ENCODE measurements at places on chromosomes 6 and 20.
A peak's percentile ranks its signal among the peaks of the same experiment; 100 is the strongest.

DNA sequence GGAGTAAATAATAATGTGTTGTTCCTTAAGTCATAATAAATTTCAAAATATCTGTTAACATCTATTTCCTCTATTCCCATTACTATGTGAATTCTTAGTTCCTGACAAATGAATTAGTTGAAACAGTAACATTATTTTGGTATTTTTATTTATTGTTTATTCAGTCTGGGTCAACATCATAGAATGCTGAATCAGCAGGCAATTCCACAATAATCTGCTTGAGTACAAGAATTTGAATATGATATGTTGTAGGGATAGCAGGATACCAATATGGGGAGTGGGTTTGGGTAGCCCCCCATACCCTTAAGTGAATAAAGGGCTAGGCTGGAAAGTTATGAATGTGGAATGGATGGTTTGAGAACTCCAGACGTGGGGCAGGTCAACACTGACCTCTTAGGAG, 373.2 kb upstream of the CHD6 start:
- DNase-seq = no peak

- no peak for DNase-seq
These were observed 47.2 kb downstream of the RRBP1 start for GRCh38 chr20:17634661-17635331.

DNA sequence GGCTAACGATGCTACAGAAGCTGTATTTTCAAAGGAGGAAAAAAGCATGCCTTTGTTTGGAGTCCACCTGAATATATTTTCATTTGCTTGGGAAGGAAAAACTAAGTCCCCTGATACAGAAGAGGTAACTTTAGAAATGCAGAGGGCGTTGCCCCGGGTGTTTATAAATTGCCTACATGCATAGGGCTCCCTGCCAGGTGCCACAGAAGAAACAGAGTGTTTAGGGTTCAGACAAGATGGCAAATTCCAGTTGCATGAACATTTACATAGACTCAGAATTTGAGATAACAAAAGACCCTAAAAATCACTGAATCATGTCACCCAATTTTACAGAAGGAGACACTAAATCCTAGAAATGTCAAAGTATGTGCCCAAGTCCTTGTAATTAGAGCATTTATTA, 19.9 kb downstream of the RIN2 start:
- no peak for DNase-seq

DNA sequence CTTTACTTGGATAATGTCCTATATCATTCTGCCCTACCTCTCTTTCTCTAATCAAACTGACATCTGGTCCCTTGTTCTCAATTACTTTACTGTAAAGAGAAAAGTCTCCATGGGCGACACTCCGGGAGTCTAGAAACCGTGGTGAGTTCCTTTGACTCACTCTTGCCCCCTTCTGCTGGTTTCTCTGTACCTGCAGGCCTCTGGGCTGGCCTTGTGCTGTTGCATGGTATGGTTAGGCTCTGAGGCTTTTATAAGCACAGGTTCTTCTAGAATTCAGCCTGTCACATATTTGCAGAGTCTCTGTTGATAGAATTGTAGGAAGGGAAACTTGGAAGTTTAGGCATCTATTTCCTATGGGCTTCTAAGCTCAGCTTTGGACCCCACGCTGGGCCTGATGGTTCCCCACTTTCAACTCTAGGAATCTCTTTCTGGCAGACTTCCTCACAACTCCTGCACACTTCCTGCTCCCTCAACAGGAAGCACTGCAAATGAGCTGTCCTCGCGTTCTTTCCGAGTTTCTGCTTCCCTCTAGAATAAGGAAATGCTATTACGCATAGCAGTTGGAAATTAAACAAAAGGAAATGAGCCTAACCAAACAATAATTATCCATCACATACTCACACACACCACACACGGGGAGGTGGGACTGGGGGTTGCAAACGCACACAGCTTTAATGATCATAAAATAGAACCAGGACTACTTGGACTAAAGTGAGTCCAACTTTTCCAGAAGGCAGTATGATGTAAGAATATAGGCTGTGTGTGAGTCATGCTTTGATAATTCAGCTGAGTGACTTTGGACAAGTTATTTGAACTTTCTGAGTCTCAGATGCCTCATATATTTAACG, 683.3 kb downstream of the QKI start:
- peak; percentile 73 for DNase-seq

DNA sequence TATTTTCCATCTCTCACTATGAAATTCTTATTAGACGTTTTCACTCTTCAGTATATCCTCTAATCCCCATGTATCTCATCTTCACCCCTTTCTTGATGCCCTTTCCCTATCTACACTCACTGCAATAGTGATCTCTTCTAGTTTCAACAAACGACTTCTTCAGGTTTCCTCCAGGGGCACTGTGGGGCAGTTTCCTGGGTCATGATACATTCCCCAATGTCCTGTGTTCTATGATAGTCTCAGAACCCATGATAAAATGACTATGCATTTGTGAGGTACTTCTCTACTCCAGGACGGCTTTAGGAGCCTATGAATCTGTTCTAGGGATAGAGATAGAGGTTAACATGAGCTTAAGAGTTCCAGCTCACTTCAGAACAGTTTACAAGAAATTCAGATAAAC, 183.3 kb downstream of the FOXC1 start:
- peak; percentile 35 for DNase-seq

DNA sequence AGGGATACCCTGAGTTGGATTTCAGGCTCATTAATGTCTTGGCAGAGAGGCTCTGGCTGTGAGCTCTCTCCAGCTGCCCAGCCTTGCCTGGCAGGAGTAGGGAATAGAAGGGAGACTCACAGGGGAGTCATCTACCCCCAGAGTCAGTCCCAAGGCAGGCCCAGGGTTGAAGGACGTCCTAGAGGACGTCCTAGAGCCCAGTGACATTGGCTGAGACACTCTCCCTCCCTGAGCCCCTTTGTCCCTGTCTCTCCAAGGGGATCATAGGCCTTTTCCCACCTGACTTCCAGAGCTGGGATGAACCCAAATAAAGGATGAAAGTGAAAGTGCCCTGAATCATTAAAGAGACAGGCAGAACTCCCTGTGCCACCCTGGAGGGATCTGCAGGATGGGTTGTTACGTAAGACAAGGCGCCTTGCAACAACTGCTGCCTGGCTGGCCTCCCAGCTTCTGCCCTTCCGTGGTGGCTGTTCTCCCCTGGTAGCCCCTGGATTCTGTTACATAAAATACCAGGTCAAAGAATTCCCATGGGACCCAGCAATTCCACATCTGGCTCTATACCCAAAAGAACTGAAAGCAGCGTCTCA, 53.6 kb upstream of the SIRPA start:
- peak; percentile 24 for DNase-seq

- DNase-seq = no peak
These were observed 6.5 kb upstream of the GRIK2 start for GRCh38 chr6:101386982-101387381.

DNA sequence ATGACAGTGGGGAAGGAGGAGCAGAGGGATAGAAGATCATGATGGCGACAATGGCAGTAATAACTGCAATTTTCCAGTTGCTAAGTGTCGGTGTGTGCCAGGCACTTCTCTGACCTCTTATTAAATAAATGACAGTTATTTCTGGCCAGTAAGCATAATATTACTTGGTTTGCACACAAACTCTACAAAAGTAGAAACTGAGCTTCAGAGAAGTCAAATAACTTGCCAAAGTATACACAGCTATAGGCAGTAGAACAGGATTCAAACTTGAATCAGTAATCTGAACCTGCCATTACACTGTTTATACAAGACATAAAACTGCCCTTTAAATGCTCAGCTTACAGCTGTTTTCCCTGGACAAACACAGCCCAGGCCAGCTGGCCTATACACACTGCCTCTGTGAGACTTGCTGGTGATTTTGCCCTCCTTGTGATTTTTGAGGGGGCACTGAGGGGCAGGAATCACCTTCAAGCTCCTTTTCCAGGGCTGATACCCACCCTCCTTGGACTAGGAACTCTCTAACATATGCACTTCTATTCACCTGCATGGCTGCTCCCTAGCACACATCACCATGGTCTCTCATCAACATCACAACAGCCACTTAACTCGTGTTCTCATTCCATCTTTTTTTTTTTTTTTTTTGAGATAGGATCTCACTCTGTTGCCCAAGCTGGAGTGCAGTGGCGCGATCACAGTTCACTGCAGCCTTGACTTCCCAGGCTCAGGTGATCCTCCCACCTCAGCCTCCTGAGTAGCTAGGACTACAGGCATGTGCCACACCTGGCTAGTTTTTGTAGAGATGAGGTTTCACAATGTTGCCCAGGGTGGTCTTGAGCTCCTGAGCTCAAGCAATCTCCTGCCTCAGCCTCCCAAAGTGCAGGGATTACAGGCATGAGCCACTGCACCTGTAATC, 63.6 kb downstream of the SLC23A2 start:
- DNase-seq = no peak

DNA sequence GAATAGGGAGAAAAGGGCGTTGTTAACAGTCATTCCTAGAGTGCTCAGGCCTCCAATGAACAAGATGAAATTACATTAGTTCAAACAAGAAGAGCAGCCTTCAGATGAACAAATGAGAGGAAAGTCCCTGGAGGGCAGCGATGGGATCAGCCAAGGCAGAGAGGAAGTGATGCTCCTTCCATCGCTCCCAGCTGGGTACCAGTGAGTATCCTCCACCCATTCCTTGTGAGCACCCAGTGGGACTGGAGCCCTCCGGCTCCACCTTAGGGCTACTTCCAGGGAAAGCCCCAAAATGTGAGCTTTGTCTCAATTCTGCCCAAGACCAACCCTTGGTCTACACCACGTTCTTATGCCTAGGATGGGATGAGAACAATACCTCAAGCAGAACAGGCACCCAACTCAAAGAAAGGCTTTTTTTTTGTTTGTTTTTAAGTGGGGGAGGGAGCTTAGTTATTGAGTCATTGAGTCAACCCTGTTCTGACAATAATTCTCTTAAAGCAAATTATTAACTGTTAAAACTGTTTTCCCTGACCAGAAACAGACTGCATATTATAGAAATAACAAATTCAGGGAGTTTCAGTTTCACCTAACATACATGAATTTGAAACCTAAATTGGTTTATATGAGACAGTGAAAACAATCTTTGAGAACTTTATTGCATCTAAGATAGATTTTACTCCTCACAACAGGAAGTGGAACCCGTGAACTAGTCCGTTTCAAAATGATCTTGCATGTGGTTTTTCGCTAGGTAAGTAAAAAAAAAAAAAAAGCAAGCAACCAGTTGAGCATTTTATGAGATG, 106.9 kb downstream of the IPCEF1 start:
- DNase-seq = no peak

GRCh38 chr6:44704240-44705150, 317.0 kb downstream of the CDC5L start:
- no peak for DNase-seq

DNA sequence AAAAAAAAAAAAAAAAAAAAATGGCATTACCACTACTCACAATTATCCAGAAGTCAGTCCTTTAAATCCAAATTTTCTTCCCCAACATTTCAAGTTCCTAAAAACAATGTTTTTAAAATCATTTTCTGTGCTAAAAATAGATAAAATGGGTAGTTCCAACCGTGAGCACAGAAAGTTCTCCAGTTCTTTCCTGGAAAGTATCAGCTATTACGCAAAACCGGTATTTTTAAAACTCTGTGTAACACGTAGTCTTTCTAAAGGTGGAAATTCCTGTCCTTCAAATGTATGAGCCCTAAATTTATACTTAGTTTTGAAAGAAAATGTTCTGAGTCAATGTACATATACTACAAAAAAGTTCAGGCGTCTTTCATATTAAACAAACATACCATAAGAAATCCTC, 83.5 kb upstream of the SCAF8 start:
- no peak for DNase-seq

GRCh38 chr6:170489836-170490235, 63.3 kb downstream of the PSMB1 start:
- DNase-seq = no peak

DNA sequence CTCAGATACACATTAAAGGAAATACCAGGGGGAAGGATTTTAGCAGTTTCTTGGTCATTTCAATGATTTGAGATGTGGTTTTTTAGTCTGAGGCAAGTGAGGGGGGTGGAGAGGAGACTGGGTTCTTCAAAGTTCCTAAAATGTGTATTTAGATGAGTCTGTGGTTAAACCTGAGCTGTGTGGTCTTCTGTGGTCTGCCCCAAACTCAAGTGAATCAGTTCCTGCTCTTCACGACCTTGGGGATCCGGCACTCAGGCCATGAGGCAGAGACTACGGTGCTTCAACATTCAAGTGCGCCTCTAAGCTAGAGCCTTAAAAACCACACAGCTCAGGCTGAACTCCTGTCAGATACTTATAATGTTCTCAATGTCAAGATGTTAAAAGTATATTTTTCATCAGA, 406.7 kb downstream of the LMBRD1 start:
- DNase-seq = no peak

DNA sequence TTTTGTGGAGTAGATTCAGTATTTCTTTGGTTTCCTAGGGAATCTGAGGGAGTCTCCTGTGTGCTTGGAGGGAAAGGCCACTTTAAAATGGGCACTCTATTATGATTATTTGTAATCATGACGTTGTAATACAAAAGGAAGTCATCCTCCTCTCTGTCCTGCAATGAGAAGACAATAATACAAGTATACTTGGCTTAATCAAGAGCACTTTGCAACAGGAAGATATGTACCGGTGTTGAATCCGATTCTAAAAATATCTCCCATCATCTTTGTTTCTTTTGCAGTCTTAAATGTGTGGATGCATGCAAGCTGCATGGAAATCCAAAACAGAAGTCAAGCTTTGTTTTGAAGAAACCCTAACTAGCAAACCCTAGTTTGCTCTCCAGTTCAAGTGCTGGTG, 94.1 kb upstream of the QKI start:
- DNase-seq = no peak

GRCh38 chr20:44516491-44516890, 5.4 kb downstream of the SERINC3 start:
- peak; percentile 85 for DNase-seq

DNA sequence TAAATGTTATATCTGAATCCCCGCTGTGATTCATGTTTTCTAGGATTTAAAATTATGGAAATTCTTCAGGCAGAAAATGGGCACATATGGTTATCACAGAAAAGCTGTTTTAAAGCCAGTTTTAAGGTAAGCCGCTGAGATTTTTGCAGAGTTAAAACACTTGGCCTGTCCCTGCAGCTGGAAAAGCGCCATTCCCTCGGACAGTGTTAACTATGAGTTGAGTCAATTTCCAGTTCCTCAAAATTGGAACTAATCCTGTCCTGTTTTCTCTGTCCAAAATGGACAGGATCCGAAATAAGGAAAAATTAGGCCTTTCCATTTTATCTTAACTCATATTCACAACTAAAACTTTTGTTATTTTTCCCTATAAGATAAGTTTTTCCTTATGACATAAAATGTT, 225.2 kb downstream of the SAMD5 start:
- no peak for DNase-seq

DNA sequence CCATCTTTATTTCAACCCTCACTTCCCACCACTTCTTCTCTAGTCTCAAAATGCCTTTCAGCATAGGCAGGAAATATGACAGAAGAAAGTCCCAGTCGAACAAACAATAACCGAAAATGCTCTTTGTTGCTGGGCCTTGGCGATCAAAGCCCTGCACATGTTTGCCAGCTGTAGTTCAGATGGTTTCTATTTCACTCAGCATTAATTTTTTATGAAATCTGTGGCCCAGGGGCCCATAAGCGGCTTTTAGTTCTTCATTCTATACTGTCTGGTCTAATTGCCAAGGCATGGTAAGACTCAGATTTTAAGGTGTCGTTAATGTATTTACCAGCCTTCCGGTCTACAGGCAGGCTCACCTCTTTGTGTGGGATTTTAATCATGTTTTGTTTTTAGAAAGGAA, 10.9 kb upstream of the F13A1 start:
- no peak for DNase-seq

All from fibroblast of mammary gland (primary cell).